NCI-H345 (cell line): ENCODE measurements at places on chromosomes 5 and 9.

- no peak for DNase-seq
These were observed 1216.7 kb downstream of the EFNA5 start for GRCh38 chr5:106454050-106454449.

GRCh38 chr9:15453956-15454355 is 31.3 kb downstream of the SNAPC3 start:
- no peak for DNase-seq

DNA sequence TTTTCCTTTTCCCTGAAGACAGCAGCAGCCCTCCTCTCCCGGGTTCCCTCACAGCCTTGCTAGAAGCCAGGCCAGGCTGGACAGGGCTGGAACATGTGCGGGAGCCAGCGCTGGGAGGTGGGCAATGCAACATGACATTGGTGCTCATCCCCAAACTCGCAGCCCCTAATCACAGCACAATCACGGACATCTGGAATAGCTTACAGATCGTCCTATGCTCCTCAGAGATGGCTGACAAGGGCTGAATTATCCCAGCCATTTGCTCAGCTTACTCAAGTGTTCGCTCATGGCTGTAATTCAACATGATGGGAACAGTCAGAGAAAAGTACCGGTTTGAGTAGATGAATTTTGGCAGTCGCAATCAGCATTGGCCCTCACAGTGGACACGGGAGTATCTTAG is 49.8 kb downstream of the FSTL4 start:
- DNase-seq, result no peak

GRCh38 chr9:36217256-36217968 is 26.7 kb downstream of the CLTA start:
- no peak for DNase-seq

GRCh38 chr9:115035841-115036612 is 81.9 kb downstream of the TNC start:
- no peak for DNase-seq

GRCh38 chr9:90783552-90783951 is 18.1 kb upstream of the SYK start:
- no peak for DNase-seq

GRCh38 chr5:15391704-15392397 is 108.1 kb upstream of the FBXL7 start:
- DNase-seq, result no peak

DNA sequence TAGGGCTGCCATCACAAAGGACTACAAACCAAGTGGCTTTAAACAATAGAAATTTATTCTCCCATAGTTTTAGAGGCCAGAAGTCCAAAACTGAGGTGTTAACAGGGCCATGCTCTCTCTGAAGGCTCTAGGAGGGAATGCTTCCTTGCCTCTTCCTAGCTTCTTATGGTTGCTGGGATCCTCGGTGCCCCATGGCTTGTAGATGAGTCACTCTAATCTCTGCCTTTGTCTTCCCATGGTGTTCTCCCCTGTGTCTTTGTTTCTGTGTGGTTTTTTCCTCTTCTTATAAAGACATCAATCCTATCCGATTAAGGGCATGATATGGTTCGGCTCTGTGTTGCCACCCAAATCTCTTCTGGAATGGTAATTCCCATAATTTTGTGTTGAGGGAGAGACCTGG is 178.8 kb upstream of the NREP start:
- no peak for DNase-seq

DNA sequence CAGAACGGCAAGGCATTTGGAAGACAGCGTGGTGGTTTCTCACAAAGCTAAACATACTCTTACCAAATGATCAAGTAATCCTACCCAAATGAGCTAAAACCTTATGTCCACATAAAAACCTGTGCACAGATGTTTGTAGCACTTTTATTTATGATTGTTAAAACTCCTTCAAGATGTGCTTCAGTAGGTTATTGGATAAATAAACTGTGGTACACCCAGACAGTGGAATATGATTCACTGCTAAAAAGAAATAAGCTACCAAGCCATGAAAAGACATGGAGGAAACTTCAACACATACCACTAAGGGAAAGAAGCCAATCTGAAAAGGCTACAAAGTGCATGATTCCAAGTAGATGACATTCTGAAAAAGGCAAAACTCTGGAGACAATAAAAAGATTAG is 94.2 kb downstream of the FOXD1 start:
- DNase-seq, result no peak

- DNase-seq, result no peak
These were observed 67.4 kb downstream of the CHSY3 start for GRCh38 chr5:129971714-129972113.

GRCh38 chr5:43637416-43637815 is 34.4 kb downstream of the NNT start:
- no peak for DNase-seq

DNA sequence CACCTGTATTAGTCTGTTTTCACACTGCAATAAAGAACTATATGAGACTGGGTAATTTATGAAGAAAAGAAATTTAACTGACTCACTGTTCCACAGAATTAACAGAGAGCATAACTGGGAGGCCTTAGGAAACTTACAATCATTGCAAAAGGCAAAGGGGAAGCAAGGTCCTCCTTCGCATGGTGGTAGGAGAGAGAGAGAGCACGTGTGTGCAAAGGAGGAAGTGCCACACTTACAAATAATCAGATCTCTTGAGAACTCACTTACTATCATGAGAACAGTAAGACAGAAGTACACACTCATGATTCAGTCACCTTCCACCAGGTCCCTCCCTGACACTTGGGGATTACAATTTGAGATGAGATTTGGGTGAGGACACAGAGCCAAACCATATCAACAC is 258.7 kb downstream of the TRIM32 start:
- DNase-seq, result no peak

GRCh38 chr5:99378443-99378842 is 449.6 kb upstream of the CHD1 start:
- no peak for DNase-seq

DNA sequence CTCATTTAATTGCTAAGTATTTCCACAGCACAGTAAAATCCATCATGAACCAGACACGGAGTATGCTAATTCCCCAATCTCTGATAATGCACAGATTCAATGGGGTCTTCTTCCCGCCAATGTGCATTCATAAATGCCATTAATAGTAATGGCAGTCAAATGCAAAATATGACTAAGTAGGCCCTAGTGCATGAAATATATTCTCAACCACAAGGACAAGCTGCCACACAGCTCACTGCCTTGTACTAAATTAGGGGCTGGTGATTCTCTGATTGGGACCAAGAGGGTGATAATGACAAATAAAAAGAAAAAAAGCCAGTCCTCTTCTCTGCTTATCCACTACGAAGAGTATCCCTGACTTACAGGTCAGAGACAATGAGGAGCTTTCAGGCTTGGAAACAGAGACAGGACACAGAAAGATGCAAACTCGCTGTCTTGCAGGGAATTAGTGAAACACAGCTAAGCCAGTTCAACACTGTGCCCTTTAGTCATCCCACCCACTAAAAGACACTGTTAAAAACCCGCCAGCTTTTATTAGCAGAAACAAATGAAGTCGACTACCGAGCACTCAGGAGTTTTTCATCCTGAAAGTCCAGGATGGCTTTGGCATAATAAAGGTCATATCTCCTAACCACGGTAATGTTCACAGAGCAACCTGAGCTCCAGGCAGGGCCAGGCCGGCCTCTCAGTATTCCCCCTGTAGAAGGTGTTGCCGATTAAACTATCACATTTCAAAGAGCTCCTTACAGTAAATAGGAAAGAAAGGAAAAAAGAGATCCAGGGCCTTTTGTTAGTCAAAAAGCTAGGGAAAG is 148.1 kb downstream of the EBF1 start:
- DNase-seq, result no peak

- no peak for DNase-seq
These were observed 26.9 kb downstream of the NEURL1B start for GRCh38 chr5:172667786-172668593.

DNA sequence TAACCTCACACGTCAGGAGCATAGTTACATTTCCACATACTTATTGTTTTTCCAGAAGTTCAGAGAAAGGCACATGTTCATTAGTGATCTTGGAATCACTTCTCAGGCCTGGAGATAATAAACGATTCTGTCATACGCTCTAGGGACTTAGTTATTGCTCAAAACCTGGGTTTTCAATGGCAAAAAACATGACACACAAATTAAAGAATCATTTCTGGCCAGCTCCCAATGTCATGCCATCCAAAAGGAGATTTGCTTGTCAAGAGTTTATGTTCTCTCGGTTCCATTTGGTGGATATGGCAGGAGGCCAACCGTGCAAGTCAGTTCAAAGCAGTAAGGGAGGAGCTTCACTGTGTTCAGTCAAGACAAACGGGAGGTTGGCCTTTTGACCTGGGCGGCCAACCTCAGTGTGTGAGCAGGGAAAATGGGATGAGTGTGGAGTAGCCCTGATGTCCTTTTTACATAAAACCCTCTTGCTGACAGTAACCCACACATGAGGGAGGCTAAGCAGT is 123.4 kb downstream of the NXNL2 start:
- DNase-seq, result no peak

DNA sequence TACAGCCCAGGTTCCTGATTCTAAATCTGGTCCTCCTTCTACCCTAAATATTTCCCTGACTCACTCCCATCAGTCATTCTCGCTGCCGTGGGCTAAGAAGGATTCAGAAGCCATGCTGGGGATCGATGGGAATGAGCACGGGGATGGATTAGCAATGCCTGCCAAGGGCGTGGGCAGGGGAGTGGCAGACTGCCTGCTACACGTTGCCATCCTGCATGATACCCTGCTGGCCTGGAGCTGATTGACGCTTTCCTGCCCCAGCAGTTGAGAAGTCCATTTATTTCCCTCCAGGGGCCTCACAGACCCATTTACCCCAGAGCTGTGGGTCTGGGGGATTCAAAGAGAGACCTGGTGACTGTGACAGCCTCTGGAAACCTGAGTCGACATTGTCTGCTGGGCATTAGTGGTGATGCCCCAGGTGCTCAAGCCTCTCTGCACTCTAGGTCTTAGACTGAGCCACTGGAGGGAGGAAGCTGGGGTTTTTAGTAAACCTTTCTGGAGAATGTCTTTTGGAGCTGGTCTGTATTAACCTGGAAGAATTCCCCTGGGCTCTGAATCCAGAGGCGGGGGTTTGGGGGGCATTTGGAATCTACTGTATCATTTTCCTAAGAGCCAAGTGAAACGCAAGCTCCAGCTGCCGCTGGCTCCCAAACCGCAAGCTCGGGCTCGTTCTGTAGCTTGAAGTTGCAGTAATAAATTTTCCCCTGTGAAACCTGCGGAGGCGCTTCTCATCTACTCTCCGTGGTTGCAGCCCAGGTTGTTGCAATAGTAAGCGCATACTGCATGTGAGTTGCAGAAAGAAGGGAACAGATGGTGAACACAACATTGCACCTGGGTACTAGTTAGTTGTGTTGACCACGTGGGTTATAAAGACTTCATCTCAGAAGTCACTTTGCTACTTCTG is 76.3 kb upstream of the RAPGEF1 start:
- DNase-seq, result peak; percentile 37

- no peak for DNase-seq
These were observed 35.4 kb downstream of the DOCK8 start for GRCh38 chr9:250039-250438.

GRCh38 chr9:90343366-90343765 is 299.3 kb downstream of the DIRAS2 start:
- no peak for DNase-seq

DNA sequence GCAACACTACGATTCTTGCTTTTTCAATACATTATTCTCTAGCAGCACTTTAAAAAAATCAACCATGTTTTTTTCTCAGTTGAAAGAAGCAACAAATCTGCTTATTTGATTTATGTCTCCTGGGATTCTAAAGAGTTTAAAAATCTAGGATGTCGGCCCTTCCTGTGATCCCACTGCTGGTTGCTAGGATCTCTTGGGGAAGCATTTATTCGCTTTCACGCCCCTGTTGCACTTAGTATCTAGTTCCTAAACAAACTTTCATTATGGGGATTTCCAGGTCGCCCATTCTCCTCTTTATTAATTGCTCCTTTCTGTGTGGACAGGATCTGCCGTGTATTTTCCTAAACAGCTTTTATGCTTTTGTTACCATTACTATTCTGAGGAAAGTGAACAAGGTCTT is 313.5 kb downstream of the AGTPBP1 start:
- DNase-seq, result no peak

GRCh38 chr9:94853887-94854286 is 127.4 kb downstream of the AOPEP start:
- no peak for DNase-seq

DNA sequence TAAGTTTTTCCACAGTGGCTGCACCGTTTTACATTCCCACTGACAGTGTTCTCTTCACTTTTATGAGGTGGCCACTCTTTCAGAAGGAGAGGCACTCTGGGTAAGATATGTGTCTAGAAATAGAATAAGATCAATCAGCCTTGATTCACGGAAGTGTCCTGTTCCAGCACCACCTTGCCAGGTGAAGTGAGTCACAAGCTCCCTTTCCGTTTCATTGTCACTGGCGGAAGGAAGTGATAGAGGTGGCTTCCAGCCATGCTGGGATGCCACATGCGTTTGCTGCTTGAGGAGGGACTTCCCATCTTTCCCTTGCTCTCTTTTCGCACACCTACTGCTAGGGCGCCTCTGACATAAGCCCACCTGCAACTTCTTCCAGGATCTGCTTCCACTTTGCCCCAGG is 217.1 kb downstream of the PIK3R1 start:
- DNase-seq, result no peak

DNA sequence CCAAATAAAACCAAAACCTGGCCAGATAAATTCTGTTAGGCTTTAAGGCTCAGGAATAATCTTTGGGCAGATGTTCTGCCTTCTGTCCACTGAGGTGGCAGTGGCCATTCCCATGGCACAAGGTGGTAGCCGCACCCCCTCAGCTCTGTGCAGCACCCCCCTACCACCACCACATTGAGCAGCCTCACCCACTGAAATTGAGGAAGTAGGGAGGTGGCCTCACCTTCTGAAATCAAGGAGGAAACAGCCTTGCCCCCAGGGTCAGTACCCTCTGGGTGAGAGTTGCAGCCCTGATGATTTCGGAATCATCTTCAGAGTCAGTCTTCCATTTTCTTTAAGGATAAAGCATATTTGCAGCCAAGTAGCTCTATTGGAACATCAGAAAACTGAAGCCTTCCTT is 204.8 kb upstream of the PIK3R1 start:
- DNase-seq, result no peak

DNA sequence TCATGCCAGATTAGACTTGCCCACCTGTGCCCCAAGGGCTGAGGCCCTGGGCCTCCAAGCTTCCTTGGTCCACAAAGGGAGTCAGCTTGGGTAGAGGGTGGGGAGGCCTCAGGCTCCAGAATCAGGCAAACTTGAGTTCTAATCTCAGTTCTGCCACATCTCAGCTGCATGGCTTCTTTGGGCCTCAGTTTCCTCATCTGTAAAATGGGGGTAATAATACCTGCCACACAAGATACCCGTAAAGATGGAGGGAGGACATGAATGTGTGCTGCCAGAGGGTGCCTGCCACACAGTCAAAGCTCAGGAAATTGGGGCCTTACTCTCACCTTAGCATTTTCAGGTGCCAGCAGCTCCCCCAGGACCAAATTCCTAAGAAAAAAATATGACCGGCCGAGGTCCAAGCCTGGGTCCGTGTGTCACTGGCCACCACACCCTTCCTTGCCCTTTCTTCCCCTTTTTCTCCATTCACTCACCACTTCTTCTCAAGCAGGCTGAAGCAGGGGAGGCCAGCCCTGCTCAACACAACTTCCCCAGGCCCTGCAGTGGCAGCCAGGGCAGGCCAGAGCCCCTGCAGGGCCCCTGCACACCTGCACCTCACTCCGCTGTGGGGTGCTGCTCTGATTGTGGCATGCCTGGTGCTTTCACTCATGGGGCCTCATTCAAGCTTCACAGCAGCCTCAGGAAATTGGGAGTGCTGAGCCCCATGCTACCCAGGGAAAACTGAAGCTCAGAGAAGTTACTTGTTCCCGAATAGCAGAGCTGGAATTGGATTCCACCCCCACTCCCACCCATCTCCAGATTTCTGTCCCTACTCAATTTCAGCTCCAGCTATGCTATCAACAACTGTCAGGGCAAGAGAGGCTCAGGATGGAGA is 3.9 kb downstream of the RGS14 start:
- DNase-seq, result no peak
